Activated CD8-positive, alpha-beta memory T cell treated with anti-CD3 and anti-CD28 coated beads for 1 hour (primary cell): ENCODE measurements at places on chromosomes 7 and 10.

- DNase-seq: no peak
These were observed 3.1 kb upstream of the MRC1 start for GRCh38 chr10:17805921-17806577.

DNA sequence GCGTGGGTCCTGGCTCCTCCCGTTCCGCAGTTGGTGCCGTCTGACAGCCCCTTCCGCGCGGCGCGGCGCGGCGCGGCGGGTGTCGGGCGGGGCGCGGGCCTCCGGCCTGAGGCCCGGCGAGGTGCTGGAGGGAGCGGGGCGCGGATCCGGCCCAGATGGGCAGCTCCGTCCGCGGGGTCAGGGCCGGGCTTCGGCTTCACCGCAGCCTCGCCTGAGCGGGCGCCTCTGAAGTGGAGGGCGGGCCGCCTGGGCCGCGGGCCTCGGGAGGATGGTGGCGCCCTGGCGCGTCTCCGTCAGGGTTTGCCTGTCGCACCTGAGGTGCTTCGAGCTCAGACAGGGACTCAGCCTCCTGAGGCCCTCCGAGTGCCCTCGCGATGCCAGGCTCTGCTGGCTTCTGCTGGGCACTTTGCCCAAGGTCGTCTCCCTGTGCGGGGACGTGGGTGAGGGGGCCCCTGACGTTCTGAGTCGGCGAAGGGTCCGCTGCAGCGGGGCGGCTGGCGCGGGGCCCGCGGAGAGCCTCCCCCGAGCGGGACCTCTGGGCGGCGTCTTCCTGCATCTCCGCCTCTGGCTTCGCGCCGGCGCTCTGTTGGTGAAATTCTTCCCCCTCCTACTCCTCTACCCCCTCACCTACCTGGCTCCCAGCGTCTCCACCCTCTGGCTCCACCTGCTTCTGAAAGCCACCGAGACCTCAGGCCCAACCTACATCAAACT is 473 bp downstream of the ADCK2 start:
- peak; percentile 8 for DNase-seq

DNA sequence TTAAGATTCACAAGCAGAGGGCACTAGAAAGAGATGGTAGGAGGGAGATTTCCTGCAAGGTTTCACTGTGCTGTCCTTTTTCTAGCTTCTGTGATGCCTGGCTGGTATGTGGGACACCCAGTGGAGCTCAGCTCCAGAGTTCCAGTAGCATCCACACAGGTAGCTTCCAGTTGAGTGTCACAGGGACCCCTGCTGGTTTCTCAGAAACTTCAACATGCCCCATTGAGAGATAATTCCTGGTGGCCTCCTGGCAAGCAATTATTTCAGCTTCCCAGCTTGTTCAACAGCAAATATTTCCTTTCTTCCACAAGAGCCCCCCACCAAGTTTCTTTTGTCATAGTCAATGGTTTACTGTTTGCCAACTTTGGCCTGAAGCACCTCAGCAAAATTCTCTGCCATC is 858.7 kb downstream of the REEP3 start:
- DNase-seq: no peak

- no peak for DNase-seq
These were observed 738.4 kb upstream of the FZD8 start for GRCh38 chr10:36380538-36380937.

DNA sequence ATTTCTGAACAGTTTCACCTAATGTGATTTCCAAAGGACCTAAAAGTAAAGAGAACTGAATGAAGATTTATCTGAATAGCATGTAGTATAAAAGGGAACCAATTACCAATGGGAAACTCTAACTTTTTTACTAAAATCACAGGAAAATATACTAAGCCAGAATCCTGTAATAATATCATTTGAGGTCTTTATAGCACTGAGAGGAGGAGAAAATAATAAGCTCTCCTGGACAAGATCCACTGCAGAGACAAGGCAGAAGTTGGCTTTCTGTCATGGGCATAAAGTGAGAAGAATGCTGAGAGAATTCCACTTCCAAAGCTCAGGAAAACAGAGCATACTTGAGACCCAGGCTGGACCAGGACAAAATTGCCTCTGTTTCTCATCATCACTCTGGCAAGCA is 1131.4 kb downstream of the SORCS1 start:
- DNase-seq: no peak

GRCh38 chr10:25896421-25896820 is 37.6 kb upstream of the MYO3A start:
- DNase-seq: no peak

DNA sequence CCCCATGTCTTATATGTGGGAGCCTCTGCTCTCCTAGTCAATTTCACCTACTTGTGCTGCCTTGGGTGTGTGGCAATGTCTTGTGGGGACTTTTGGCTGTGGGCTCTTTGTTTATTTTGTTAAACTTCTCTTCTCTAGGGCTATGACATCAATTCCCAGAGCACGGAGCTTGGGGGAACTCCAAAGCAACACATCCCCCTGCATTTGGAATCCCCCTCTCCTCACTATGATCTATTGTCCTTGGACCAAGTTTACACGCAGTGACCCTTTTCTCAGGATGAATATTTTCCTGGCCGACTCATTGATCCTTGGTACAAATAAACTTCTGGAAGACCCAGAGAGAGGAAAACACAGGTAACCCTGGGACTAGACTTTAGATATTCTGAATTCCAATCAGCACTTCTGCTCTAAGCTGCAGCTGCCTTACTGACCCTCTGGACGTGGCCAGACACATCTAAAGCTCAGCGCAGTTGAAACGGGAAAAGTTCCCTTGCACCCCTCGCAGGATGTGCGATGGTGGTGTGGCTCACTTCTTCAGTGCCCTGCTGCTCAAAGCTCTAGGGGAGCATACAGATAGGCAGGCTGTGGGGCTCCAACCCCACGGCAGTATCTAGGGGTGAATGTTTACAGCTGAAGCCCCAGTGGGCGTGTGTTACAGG is 110.8 kb downstream of the TMEM178B start:
- no peak for DNase-seq

GRCh38 chr7:35985126-35985754 is 167.8 kb upstream of the EEPD1 start:
- DNase-seq: peak; percentile 54

- DNase-seq: no peak
These were observed 45.9 kb downstream of the ZNF783 start for GRCh38 chr7:149307775-149308501.

GRCh38 chr7:23299770-23300300 is 696 bp downstream of the MALSU1 start:
- no peak for DNase-seq

GRCh38 chr10:478471-479245 is 210.8 kb downstream of the DIP2C start:
- no peak for DNase-seq

- DNase-seq: no peak
These were observed 1126.1 kb upstream of the LRRN3 start for GRCh38 chr7:109964780-109965179.

- DNase-seq: no peak
These were observed 37.6 kb upstream of the COL1A2 start for GRCh38 chr7:94357076-94357475.

DNA sequence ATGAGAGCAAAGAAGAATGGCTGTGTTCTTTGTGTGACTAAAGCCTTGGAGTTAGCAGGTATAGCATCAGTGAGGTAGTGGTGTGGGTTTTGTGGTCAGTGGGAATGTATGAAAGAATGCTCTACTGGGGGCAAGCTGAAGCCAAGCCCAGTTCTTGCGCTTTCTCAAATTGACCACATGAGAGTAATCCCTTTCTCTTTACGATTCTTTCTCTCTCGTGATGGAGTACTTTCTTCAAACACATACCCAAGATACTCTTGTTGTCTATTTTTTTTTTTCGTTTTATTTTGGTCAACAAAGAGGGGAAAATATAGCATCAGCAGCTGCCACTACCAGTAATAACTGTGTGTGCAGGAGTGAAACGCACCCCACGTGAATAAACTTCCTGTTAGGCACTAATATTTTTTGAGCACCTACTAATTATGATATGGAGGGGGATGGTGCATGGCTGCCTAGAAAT is 8.4 kb upstream of the PANK1 start:
- no peak for DNase-seq

GRCh38 chr7:17679458-17679857 is 260.8 kb downstream of the SNX13 start:
- no peak for DNase-seq

- no peak for DNase-seq
These were observed 16.7 kb upstream of the KLF6 start for GRCh38 chr10:3801558-3802192.

GRCh38 chr7:112263519-112263918 is 57.0 kb downstream of the ZNF277 start:
- DNase-seq: no peak

GRCh38 chr7:94173436-94173835 is 169.3 kb upstream of the BET1 start:
- no peak for DNase-seq

DNA sequence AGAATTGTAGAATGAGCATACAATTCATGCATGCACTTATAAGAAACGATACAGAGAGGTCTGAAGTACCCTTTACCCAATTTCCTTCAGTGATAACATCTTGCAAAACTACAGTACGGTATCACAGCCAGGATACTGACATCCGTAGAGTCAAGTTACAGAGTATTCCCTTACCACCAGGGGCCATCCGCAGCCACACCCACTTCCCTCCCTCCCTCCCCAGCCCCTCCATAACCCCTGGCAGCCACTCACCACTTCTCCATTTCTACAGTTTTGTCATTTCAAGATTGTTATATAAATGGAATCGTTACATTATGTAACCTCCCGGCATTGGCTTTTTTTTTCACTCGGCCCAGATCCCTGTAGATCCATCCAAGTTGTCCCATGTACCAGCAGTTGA is 113.6 kb upstream of the RET start:
- no peak for DNase-seq
